Colonic mucosa (tissue), 4 donors: ENCODE measurements at places on chromosomes 16 and 17.

GRCh38 chr17:7940034-7940433, 8.0 kb downstream of the CNTROB start:
- H3K36me3 ChIP-seq = no peaks in the 10 kb centered on the region
- no peaks in the 10 kb centered on the region for H3K27me3 ChIP-seq
- H3K4me1 ChIP-seq = no peaks in the 10 kb centered on the region
- no peak overlapping the region for H3K4me3 ChIP-seq
- no peak for DNase-seq

GRCh38 chr17:14302431-14303099, 1.7 kb downstream of the HS3ST3B1 start:
- peaks cover 12% of the 10 kb centered on the region for H3K4me1 ChIP-seq
- peak overlapping the region; percentile 52 for H3K4me3 ChIP-seq
- no peaks in the 10 kb centered on the region for H3K36me3 ChIP-seq
- peak; percentile 81 for DNase-seq
- H3K27ac ChIP-seq = peak overlapping the region; percentile 69

DNA sequence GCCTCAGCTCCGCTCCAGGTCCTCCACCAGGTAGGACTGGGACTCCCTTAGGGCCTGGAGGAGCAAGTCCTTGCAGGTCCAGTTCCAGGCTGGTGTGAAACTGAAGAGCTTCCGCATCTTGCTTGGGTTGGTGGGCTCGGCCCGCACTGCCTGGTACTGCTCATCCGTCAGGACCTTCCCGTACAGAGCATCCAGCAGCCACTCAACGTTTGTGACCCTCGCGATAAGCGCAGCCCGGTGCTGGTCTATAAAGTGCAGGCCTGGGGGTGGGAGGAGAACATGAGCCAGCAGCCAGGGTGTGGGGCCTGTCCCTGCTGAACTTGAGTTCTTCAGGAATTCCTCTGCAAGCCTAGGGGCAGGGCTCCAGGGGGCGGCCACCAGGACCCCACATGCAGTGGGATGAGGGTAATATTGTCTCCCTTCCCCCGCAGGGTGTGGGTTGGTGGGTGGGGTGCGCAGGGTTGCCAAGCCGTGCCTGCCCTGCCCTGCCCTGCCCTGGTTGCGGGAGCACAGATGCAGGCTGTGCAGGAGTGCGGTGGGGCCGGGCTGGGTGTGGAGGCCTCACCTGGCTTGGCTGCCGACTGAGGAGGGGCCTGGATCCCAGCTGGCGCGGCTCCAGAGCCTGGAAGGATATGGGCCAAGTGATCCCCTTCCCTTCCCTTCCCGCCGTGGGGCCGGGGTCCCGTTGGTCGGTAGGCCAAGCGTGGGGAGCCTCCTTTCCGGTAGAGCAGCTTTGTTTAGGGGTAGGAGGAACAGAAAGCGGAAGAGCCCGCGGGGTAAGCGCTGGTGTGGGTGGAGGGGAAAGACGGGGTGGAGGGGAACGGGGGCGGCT, 762 bp downstream of the PYCARD start:
- peaks cover 14% of the 10 kb centered on the region for H3K4me1 ChIP-seq
- no peaks in the 10 kb centered on the region for H3K36me3 ChIP-seq
- no peaks in the 10 kb centered on the region for H3K27me3 ChIP-seq

GRCh38 chr17:66953630-66954020, 10.9 kb upstream of the CACNG4 start:
- no peaks in the 10 kb centered on the region for H3K27me3 ChIP-seq
- peaks cover 8% of the 10 kb centered on the region for H3K4me1 ChIP-seq
- no peak overlapping the region for H3K4me3 ChIP-seq
- no peak for DNase-seq
- H3K27ac ChIP-seq = no peak overlapping the region
- H3K36me3 ChIP-seq = no peaks in the 10 kb centered on the region
